CD4-positive, alpha-beta T cell treated with Interleukin-17A for 1 hour (primary cell): ENCODE measurements at places on chromosomes 1 and 21.

DNA sequence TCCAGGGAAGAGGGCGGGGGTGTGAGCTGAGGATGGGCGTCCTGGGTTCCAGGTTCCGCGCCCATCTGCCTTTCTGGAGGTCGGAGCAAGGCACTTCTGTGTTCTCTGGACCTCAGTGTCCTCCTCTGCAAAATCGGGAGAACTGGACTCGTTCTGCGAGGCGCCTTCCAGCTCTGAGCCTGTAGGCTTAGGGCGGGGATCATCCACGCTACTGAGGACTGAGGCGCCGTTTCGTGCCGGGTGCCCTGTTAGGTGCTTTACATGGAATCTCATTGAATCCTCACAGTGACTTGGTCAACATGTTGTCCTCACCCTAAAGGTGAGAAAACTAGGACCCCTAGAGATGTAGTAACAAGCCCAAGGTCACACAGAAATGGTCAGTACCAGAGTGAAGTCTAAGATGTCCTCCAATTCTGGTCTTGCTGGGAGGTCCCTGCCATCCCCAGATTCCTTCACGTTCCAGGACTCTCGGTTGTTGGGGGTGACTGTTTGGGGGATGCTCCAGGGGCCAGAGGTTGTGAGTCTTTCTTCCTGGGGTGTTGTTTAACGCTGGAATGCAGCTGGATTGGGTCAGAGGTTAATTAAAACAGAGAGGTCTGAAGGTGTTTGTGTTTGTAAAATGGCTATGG lies 677 bp downstream of the PRKAA2 start:
- no peak for DNase-seq

GRCh38 chr1:190193508-190194115 lies 284.1 kb downstream of the BRINP3 start:
- DNase-seq = no peak

GRCh38 chr1:185398022-185398421 lies 81.0 kb upstream of the IVNS1ABP start:
- no peak for DNase-seq

- DNase-seq = no peak
Measured at GRCh38 chr1:171913385-171913784, 72.1 kb downstream of the DNM3 start.

GRCh38 chr1:109569323-109569722 lies 20.9 kb downstream of the GNAI3 start:
- DNase-seq = no peak

GRCh38 chr1:227388214-227389168 lies 70.2 kb upstream of the CDC42BPA start:
- no peak for DNase-seq

GRCh38 chr1:54352755-54353154 lies 53.4 kb downstream of the SSBP3 start:
- DNase-seq = no peak
